ENCODE measurements at places on chromosomes 6 and 20.

GRCh38 chr6:47439348-47439668 is 38.3 kb upstream of the CD2AP start:
- no peak for DNase-seq

DNA sequence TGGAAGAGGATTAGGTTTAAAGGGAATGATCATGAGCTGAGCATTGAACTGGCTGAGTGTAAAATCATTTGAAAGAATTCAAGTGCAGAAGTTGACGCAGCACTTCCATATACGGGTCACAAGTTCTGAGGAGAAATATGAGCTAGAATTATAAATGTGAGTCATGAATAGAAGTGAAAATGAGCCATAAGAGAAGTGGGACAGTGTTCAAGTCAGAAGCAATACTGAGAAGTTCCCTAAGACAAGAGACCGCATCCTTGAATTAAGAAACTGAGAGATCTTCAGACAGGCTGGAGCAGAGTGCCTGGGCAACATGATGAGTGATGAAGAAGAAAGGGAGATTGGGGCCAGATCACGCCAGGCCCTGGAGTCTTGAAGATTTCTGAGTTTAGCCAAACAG is 209.7 kb downstream of the TBX18 start:
- DNase-seq, result no peak

GRCh38 chr6:36364669-36365479 is 22.6 kb downstream of the ETV7 start:
- no peak for DNase-seq

DNA sequence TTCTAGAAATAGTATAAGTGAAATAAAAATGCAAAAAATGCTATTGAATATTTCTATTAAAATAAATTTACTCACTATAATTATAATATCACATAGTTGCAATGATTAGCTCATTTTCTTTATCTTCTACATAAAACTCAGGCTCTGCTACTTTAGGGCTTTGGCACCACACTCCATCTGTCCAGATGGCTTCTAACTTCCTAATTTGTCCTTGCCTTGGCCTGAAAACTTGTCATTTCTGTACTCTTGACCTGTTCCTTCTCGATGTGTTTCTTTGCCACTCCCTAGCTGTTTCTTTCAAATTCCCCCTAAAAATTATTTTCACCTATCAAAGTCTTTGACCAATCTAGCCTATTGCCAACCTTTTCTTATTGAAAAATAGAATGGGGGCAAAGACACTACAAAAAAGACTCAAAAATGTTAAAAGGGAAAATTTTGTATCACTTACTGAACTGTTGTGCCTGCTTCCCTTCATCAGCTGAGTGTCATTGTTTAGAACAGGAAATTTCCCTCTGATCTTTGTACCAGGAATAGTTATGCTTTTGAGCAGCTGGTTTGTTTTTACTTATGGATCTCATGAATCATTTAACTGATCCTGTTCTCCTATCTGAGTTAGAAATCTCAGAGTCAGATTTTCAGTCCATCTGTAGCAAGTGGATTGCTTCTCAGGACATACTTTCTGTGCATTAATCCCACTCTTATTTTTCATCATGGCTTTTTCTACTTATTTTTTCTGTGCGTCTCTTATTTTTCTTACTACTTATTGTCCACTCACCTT is 279.2 kb upstream of the CNR1 start:
- peak; percentile 10 for DNase-seq

DNA sequence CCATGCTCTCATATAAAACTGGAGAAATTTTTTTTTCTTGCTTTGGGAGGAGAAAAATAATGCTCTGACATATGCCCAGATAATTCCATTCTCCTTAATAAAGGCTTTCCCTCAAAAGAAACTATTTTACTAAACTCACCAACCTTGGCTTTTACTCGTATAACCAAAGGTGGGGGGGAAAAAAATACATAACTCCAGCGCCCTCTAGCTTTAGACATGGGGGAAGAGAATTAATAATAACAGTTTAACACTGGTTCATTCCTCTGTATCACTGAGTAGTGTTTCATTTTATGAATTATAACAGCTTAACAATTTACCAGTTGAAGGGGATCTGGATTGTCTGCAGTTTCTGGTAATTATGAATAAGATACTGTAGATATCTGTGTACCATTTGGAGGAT is 1226.1 kb downstream of the GRIK2 start:
- no peak for DNase-seq

GRCh38 chr6:161369339-161369738 is 95.5 kb upstream of the AGPAT4 start:
- no peak for DNase-seq

DNA sequence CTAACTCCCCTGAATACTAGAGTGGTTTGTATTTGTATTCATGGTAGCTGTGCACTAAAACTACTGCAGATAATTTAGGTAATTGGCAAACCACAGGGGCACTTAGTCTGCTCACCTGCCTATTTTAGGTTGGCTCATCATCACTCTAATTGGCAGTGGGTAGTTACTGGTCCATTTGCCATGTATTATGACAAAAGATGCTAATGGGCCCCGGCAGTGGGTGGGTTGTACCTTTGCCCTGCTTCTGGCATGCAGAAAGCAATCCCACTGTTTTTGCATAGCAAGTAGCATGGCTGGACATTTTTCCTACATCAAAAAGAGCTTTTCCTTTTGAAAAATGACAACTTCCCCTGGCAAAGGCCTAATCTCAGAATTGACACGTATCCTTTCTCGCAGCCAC is 741.4 kb upstream of the MAP3K7 start:
- DNase-seq, result no peak

DNA sequence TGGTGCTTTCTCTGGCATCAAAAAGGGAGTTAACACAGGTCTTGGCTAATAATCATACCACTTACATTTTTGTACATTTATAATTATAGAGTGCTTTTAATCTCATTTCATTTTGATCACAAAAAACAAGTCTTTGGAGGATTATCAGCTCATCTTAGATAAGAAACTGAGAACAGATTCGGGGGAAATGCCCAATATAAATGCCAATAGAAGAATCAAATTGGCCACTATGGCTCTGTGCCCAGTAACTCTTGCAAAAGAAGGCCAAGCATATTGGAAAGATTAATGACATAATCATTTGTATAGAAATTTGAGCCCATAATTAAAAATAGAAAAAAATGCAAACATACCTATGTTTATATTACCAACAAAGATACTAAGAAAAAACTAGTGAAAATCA is 42.5 kb downstream of the IPCEF1 start:
- no peak for DNase-seq

DNA sequence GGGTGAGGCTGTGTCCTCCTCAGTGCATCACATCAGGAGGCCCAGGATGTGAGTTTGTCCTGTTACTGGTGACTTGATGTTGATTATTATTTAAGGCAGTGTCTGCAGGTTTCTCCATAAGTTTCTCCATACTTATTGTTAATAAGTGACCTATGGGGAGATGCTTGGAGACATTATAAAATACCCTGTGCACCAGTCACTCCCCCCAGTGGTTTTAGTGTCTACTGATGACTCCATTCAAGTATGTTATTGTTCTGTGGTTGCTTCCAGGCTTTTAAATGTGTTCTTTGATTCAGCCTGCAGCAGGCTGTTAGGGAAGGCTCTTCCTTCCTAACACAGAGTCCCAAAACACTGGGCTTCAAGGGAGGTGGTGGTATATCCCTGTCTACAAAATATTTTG is 14.6 kb upstream of the CST3 start:
- no peak for DNase-seq

DNA sequence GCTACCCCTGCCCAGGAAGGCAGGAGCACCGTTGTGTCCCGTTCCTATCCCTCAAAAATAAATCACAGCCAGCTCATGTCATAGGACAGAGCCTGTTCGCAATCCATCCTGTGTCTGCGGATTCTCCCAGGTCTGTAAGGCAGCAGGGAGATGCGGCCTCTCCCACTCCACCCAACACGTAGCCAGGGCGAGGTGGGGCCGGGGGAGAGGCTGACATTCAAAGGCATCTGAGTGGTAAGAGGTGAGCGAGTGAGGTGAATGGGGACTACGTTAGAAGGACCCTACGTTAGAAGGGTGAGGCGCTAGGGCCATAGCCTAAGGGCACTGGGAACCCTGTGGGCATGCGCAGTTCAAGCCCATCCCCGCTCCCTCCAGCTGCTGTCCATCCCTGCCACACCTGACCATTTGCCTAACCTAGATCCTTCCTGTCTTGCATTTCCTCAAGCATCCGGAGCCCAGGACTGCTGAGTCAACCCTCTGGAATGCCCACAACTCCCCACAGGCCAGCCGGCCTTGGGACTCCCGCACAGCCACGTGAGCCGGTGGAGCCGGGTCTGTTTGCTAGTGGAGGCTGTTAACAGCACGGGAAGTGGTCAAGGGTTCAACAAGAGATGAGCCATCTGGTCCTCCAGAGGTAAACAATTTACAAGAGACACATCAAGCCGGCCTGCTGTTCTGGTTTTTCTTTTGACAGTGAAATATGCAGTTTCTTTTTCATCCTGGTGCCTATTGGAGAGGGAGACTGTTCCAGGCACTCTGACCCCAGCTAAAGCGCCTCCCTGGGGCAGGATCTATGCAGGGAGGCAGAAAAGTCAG is 45.9 kb downstream of the RIPOR3 start:
- DNase-seq, result no peak

DNA sequence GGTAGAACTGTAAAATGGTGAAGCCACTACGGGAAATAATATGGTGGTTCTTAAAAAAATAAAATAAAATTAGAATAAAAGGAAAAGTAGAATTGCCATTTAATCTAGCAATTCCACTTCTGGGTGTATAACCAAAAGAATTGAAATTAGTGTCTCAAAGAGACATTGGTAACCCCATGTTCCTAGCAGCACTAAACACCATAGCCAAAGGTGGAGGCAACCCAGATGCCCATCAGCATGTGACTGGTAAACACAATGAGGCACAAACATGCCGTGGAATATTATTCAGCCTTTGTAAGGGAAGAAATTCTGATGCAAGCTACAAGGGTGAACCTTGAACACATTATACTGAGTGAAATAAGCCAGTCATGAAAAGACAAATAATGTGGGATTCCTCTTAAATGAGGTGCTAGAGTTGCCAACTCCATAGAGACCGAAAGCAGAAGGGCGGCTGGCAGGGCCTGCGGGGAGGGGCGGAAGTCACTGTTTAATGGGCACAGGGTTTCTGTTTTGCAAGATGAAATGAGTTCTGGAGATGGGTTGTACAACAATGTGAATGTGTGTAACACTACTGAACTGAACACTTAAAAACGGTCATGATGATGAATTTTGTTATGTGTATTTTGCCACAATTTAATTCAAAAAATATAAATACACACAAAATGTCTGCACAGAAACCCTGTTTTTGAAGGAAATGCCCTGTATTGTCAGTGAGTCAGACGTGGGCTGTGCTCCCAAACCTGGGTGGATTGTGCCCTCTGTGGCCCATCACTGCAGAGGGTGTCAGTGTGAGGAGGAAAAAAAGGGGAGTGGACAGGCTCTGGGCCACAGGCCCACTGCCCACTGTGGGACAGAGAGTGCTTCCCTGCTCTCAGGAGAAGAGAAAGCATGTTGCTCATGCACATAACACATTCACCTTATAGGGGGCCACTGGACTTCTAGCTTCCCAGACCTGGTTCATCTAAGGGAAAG is 49.6 kb upstream of the CD93 start:
- no peak for DNase-seq

GRCh38 chr20:60228255-60228654 is 270.0 kb downstream of the CDH26 start:
- DNase-seq, result no peak

DNA sequence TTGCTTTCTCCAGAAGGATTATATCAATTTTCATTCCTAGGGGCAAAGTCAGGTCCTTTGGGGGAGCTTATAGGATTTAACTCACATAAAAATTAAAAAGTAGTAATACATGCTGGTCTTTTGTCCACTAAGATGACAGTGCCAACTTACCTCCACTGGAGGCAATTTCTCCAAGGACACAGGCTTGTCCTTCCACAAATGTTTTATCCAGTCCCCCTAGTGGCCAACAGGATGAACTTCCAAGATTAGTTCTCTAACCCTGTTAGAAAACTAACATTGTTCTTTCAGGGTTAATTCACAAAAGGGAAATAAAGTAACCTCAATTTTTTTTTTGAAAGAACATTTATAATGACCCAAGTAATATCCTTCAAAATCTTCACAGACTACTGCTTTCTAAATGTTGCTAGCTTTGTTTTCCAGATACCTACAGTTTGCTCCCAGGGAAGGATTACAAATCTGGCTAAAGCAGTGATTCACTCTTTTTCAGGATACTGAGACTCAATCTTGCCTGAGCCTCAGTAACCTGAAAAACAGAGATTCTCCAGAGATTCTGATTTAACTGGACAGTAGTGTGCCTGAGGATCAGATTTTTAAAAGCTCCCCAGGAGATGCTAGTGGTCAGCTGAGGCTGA is 31.7 kb upstream of the UBR2 start:
- no peak for DNase-seq

DNA sequence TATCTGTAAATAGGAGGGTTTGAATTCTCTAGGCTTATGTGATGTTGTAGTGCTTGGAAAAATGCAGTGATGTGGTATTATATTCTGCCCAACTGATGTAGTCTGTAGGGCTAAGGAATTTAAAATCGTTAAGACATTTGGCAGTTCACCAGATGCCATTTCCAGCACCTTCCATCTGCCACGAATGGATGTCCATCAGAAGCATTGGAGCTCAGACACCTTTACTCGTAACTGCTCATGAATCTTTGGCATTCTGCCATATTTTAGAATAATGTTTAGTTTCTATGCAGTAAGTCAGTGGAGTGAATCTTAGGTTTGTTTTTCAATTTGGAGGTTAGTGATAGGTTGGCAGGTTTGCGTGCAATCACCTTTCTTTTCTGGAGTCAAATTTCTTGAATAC is 2.4 kb upstream of the SYTL3 start:
- no peak for DNase-seq

DNA sequence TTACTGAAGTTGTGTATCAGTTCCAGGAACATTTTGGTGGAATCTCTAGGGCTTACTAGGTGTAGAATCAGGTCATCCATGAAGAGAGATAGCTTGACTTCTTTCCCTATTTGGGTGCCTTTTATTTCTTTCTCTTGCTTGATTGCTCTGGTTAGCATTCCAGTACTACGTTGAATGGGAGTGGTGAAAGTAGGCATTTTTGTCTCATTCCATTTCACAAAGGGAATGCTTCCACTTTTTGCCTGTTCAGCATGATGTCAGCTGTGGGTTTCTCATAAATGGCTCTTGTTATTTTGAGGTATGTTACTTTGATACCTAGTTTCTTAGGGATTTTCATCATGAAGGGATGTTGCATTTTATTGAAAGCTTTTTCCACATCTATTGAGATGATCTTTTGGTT is 195.3 kb downstream of the MOXD1 start:
- no peak for DNase-seq

- DNase-seq, result no peak
Measured at GRCh38 chr6:130140084-130140483, 82.7 kb downstream of the SAMD3 start.

All from cerebellar nuclear complex (tissue), 1 donor.